ENCODE measurements at places on chromosomes 2 and 18. TPM values are rescaled to one million over a fixed set of nuclear protein-coding genes. Genes with fewer than 3 reads are reported as not detected.

- H3K4me3 ChIP-seq = no peak overlapping the region
- no peaks in the 10 kb centered on the region for H3K4me1 ChIP-seq
- H3K36me3 ChIP-seq = no peaks in the 10 kb centered on the region
- H3K27me3 ChIP-seq = no peaks in the 10 kb centered on the region
These were observed 168.7 kb upstream of the SIX3 start for GRCh38 chr2:44772669-44773378.

- H3K4me3 ChIP-seq = no peak overlapping the region
- H3K4me1 ChIP-seq = no peaks in the 10 kb centered on the region
- H3K27ac ChIP-seq = no peak overlapping the region
These were observed 170.0 kb upstream of the GALNT5 start for GRCh38 chr2:157087373-157088002.

ASIC4 gene
- not detected for total RNA-seq

DNA sequence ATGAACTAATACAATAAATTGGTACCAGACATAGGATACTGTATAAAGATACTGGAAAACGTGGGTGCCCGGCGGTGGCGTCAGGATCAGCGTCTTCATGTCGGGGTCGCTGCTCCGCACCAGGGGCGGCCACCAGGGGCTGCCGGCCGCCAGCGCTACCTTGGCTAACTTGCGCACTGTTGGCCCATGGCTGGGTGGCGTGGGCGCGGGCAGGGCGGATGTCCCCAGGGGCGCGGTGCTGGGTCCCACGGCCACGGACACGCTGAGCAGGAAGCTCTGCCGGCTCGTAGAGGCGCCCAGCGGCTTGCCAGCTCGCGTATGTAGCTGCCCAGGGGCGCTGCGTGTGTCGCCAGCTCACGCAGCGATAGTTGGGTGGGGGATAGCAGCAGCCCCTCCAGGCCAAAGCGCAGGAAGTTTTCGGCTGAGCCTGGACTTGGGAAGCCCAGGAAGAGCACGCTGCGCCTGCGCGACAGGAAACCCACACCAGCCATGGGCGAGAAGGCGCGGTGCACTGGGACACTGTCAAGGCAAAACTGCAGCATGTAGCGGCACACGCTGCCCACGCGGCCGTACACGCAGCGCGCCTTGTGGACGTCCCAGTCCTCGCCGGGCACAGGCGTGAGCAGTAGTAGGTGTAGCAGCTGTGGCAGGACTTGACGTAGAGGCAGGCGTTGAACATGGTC is 299.9 kb downstream of the CCDC74A start:
- no peak for DNase-seq
- no peak overlapping the region for H3K27ac ChIP-seq
- H3K27me3 ChIP-seq = no peaks in the 10 kb centered on the region
- H3K36me3 ChIP-seq = no peaks in the 10 kb centered on the region

GRCh38 chr18:70132999-70133398 is 72.5 kb downstream of the RTTN start:
- no peak for DNase-seq
- H3K27me3 ChIP-seq = no peaks in the 10 kb centered on the region
- no peaks in the 10 kb centered on the region for H3K36me3 ChIP-seq
- H3K27ac ChIP-seq = no peak overlapping the region
- no peak overlapping the region for H3K4me3 ChIP-seq

CHST9 gene
- total RNA-seq = not detected

TMEM169 gene
- 0.36 TPM for total RNA-seq

- H3K36me3 ChIP-seq = no peaks in the 10 kb centered on the region
- H3K4me3 ChIP-seq = no peak overlapping the region
- DNase-seq = no peak
- no peaks in the 10 kb centered on the region for H3K27me3 ChIP-seq
- H3K27ac ChIP-seq = no peak overlapping the region
These were observed 79.8 kb downstream of the C1D start for GRCh38 chr2:67982956-67983355.

DNA sequence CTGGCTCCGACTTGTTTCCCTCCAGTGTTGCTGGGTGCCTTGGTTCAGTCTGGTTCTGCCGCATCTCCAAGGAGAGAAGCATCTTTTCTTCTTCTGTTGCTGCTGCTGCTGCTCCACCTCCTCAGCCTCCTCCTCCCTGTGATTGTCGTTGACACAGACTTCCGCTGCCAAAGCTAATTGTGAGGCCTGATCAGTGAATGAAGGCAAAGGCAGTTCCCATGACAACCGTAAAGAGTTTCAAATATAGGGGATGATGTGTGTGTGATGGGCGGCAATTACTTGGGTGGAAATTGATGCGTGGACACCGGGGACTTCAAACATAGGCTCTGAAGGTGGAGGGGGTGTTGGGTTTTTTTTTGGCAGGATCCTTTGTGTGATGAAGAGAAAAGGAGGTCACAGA is 13.7 kb downstream of the TET3 start:
- no peaks in the 10 kb centered on the region for H3K27me3 ChIP-seq
- H3K4me1 ChIP-seq = peaks cover 8% of the 10 kb centered on the region
- no peak overlapping the region for H3K27ac ChIP-seq
- no peak for DNase-seq
- no peaks in the 10 kb centered on the region for H3K36me3 ChIP-seq

- no peak overlapping the region for H3K4me3 ChIP-seq
- no peaks in the 10 kb centered on the region for H3K4me1 ChIP-seq
- H3K27ac ChIP-seq = no peak overlapping the region
- H3K36me3 ChIP-seq = no peaks in the 10 kb centered on the region
- no peaks in the 10 kb centered on the region for H3K27me3 ChIP-seq
These were observed 281.8 kb downstream of the NCKAP5 start for GRCh38 chr2:133286326-133286922.

- peaks cover 7% of the 10 kb centered on the region for H3K4me1 ChIP-seq
- no peak overlapping the region for H3K27ac ChIP-seq
- H3K27me3 ChIP-seq = no peaks in the 10 kb centered on the region
- H3K36me3 ChIP-seq = no peaks in the 10 kb centered on the region
- DNase-seq = no peak
These were observed 2786.5 kb downstream of the RPIA start for GRCh38 chr2:91477731-91478672.

DNA sequence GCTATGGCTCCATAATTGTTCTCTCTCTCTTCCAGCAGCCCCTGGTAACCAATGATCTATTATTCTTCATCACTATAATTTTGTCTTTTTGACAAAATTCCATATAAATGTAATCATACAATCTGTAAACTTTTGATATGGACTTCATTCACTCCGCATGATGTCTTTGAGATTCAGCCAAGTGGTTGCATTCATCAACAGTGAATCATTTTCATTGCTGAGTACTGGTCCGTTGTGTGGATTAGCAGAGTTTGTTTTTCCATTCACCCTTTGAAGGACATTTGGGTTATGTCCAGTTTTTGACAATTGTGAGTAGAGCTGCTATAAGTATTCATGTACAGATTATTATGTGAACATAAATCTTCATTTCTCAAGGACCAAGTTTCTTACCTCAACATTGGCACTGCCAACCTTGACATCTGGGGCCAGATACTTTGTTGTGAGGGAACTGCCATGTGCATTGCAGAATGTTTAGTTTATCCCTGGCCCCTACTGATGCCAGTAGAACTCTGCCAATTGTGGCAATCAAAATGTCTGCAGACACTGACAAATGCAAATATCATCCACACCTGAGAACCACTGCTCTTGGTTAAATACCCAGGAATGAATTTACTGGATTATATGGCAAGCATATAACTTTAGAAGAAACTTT is 48.4 kb upstream of the BCL2L11 start:
- DNase-seq = no peak
- no peaks in the 10 kb centered on the region for H3K36me3 ChIP-seq
- H3K4me1 ChIP-seq = no peaks in the 10 kb centered on the region

- no peaks in the 10 kb centered on the region for H3K36me3 ChIP-seq
- H3K27ac ChIP-seq = no peak overlapping the region
- no peaks in the 10 kb centered on the region for H3K27me3 ChIP-seq
- no peak for DNase-seq
These were observed 34.0 kb upstream of the CYP26B1 start for GRCh38 chr2:72181616-72182015.

DNA sequence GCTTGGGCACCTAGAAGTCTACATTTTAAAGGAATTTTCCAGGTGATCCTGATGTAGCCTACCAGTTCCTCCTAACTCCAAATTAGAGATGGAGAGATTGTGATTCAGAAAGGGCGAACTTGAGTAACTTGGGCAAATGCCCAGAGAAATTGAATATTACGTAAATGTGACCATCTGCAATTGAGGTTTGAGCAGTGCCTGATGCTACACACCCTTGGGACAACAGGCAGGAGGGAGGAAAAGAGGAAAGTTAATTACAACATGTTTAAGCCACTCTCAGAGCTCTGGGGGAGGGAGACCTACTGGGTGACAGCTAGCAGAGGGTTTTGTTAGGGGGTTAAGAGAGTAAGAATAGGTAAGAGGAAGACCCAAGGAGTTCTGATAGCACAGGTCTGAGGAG is 208.9 kb downstream of the LPIN1 start:
- no peak for DNase-seq
- no peak overlapping the region for H3K4me3 ChIP-seq
- no peak overlapping the region for H3K27ac ChIP-seq

INPP4A gene
- 16.2 TPM for total RNA-seq

SKOR2 gene
- not detected for total RNA-seq

- no peak overlapping the region for H3K4me3 ChIP-seq
- no peak for DNase-seq
- H3K27me3 ChIP-seq = no peaks in the 10 kb centered on the region
- H3K36me3 ChIP-seq = no peaks in the 10 kb centered on the region
- H3K27ac ChIP-seq = no peak overlapping the region
These were observed 614.6 kb downstream of the SUCLG1 start for GRCh38 chr2:83844490-83844889.

CFAP53 gene
- total RNA-seq = 0.48 TPM

PRKAG3 gene
- 0.11 TPM for total RNA-seq

- H3K4me3 ChIP-seq = no peak overlapping the region
- H3K27ac ChIP-seq = no peak overlapping the region
These were observed 17.5 kb upstream of the LONRF2 start for GRCh38 chr2:100339823-100340222.

DNA sequence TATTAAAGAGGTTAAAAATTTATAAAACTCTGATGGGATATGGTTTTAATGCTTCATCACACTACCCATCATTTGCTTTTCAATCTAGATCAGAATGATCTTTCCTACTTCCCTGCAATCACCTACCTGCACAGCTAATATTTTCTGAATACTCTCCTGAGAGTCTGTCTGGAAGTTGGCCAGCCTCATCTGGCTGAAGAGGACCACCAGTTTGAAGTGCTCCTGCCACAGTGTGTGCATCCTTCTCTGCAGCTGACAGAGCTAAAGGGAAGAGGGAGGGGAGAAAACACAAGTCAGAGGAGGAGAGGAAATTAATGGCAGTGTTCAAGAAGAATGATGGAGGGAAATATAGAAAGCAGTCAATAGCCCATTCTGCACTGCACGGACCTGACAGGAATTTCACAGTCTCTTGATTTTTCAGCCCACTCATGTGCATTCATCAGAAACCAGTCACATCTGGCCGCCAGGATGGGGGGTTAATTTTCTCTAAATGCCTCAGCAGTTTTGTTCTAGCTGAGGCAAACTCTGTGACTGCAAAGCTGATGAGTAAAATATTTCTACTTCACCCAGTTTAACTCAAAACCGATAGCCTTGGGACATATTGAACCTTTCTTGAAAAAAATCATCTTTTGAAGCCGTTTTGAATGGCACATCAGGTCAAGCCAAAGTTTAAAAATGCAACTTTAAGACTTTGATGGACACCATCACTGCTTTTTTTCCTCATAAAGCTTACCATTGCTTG is 201.8 kb upstream of the KLHL14 start:
- no peak overlapping the region for H3K27ac ChIP-seq
- H3K4me1 ChIP-seq = no peaks in the 10 kb centered on the region
- H3K27me3 ChIP-seq = no peaks in the 10 kb centered on the region
- H3K4me3 ChIP-seq = no peak overlapping the region

- no peak overlapping the region for H3K27ac ChIP-seq
- no peak overlapping the region for H3K4me3 ChIP-seq
- no peak for DNase-seq
- H3K4me1 ChIP-seq = no peaks in the 10 kb centered on the region
- no peaks in the 10 kb centered on the region for H3K36me3 ChIP-seq
These were observed 60.4 kb downstream of the COL4A4 start for GRCh38 chr2:227103583-227103982.

G6PC2 gene
- total RNA-seq = not detected

- H3K27ac ChIP-seq = no peak overlapping the region
- no peak for DNase-seq
- no peaks in the 10 kb centered on the region for H3K27me3 ChIP-seq
- H3K4me3 ChIP-seq = no peak overlapping the region
- H3K4me1 ChIP-seq = peaks cover 2% of the 10 kb centered on the region
These were observed 89.9 kb upstream of the SLC1A4 start for GRCh38 chr2:64899081-64899865.

DNA sequence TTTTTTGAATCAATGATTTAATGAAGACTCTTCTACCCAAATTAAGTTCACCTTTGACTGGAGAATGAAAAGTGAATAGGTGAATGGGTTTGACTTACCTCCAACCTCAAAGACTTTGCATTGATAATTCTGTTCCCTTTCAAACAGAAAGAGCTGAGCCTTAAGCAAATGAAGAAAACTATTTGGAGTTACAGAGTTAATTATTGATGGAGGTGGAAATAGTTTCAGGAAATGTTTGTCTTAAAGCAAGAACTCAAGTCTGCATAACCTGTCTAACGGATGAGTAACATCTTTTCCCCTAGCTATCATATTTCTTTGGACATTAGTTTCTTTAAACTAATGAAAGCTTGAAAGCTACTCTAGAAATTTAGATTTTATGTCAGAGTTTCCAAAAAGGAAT is 166.5 kb downstream of the CERS6 start:
- H3K4me3 ChIP-seq = no peak overlapping the region
- no peak overlapping the region for H3K27ac ChIP-seq
- H3K4me1 ChIP-seq = no peaks in the 10 kb centered on the region
- DNase-seq = no peak

IRS1 gene
- 48.0 TPM for total RNA-seq

DNA sequence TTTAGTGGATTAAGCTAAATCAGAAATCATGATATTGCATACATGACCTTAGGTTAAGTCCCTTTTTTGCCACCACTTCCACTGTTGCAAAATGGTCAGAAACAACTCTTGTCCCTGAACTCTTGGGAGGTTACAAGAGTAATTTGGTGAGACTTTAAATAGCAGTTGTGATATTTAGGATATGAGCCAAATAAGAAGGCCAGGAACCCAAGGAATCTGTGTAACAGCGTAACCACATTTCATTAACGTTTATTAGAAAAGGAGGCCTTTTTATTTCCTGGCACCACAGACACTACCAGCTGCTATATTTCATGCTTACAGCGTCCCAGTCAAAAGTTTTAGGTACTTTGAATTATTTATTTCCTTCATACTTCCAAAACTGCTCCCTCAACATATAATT is 268.0 kb downstream of the GPD2 start:
- no peak overlapping the region for H3K4me3 ChIP-seq
- H3K27me3 ChIP-seq = no peaks in the 10 kb centered on the region
- no peak for DNase-seq
- peak overlapping the region; percentile 16 for H3K27ac ChIP-seq
- H3K4me1 ChIP-seq = peaks cover 4% of the 10 kb centered on the region
